Right lung (tissue), 10 donors: ENCODE measurements at places on chromosomes 2 and 18. TPM values are rescaled to one million over a fixed set of nuclear protein-coding genes. Genes with fewer than 3 reads are reported as not detected.
A peak's percentile ranks its signal among the peaks of the same experiment; 100 is the strongest.

GRCh38 chr2:199485732-199486335, 28.1 kb upstream of the SATB2 start:
- no peak for DNase-seq

- no peak for DNase-seq
Observed at GRCh38 chr2:119650846-119651370, 28.1 kb upstream of the TMEM177 start.

Gene GRB14
- 66.2 TPM for polyA plus RNA-seq

Gene RFTN2
- 21.3 TPM for polyA plus RNA-seq

- DNase-seq = no peak
Observed at GRCh38 chr2:28035163-28035690, 144.7 kb downstream of the BABAM2 start.

DNA sequence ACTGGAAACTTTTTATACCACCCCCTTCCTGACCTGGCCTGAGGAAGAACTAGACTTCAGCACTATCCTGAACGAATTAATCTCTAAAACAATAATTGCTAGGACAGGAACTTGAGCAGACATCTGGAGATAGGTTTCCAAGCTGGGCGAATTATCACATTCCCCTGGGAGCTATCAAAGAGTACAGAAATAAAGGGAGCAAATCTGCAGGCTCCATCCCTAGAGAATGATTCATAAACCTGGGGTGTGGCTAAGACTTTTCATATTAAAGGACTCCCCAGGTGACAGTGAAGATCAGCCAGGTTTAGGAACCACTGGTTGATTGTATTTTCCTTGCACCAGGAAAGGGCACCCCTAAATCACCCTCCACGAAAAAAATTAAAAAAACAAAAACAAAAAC, 105.6 kb upstream of the NOL4 start:
- DNase-seq = no peak

Gene SKOR2
- not detected for polyA plus RNA-seq

- peak; percentile 38 for DNase-seq
Observed at GRCh38 chr2:230326453-230327417, at the start of gene SP140L. SP140L (plus strand) TSS chr2:230327193; CDS start chr2:230327270, 77 bp downstream.

GRCh38 chr2:69916106-69916505, 1.2 kb downstream of the MXD1 start:
- DNase-seq = no peak

Gene GAL3ST2
- 0.26 TPM for polyA plus RNA-seq
